Stimulated activated CD4-positive, alpha-beta T cell treated with anti-CD3 and anti-CD28 coated beads, TNF-alpha, amount 100 ng/mL, for 1 hour (primary cell): ENCODE measurements at places on chromosomes 3 and 15.

DNA sequence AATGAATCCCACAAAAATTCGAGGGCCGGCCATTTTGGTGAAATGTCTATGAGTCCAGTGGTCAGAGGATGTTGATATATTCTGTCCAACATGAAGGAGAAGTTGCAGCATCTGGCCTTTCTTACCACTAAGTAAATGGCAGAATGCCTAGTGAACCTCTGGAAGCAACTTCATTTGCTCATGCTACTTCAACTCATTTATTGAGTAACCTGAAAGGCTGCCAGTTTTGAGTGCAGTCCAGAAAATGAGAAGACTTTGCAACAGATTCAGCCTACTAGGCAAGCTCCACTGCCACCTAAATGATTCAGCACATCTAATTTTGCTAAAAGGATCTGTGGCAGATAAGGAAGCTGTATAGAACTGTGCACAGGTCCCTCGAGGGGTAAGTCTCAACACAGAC is 265.0 kb downstream of the OPA1 start:
- no peak for DNase-seq

DNA sequence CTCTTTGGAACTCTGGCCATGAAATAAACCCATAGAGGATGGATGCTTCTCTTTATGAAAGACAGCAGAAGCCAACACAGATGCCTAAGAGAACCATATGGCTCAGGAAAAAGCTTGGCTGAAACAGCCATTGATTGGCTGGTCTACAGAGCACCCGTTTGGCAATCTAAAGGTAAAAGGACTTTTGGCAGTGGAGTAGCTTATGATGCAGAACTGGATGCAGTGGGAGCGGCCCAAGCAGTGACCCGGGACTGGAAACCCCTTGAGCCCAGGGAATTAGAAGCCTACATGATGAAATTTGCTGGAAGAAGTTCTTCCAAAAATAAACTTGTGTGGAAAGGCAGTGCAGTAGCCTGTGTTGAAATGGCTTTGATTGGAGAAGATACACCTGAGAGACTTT is 360.2 kb downstream of the NR2F2 start:
- DNase-seq, result no peak

DNA sequence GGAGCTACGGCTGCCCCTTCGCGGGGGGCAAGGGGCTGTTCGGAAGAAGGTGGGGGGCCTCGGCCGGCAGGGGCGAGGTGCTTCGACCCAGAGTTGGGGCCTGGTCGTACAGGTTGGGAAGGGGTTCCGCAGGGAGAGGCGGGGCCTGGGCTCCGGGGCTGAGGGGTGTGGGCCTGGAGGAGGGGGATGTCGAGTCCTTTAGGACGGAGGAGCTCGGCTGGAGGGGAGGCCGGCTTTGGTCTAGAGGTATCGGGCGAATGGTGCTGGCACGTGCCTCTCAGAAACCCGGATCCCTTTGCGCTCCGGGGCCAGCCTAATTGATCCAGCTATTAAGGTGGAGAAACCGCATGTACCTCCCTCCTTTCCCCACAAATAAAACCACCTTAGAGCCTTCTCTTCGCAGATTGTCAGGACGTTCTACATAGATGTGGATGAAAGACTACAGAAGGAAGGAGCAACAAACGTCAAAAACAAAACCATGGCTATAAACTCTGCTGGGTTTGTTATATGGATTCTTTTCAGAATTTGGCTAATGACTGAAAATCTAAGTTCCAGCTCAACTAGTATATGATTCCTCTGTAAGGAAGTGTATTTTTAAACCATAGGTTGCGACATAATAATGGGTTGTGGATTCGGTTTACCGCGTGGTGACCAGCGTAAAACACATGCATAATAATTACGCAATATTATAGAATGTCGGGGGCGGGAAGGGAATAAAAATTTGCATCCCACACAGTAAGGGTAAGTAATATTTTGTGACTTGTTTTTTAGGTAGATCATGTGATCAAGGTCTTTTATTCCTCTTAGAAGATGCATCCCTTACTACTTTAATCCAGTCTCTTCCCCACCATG is 644 bp upstream of the NGLY1 start:
- no peak for DNase-seq

DNA sequence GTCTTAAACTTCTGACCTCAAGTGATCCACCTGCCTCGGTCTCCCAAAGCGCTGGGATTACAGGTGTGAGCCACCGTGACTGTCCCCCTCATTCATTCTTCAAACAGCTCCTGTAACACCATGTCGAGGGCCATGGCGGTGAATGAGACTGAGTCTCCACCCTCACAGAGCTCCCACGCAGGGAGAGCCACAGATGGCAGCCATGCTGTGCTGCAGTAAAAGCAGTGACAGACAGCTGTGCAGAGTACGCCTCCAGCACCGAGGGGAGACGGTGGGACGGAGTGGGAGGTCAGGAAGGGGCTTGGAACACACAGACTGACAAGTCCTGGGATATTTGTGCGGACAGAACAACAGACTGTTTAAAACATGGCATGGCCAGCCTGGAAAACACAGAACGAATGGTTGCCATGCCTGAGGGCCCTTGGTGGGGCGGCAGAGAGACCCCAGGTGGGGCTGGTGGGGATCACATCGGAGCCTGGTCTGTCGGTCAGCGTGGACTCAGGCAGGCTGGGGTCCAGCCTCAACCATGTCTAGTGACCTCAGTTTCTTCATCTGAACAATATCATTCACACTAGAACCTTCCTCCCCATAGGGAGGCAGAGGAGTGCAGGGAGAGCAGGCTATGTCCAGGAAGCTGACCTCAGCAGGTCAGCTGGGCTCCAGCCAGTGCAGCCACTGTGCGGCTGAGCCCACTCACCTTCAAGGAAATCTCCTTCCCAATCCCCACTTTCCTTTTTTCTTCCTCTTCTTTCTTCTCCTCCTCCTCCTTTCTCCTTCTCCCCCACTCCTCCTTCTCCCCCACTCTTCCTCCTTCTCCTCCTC is 20.6 kb upstream of the LCTL start:
- DNase-seq, result no peak

- DNase-seq, result no peak
Measured at GRCh38 chr3:154971341-154971740, 108.8 kb upstream of the MME start.

DNA sequence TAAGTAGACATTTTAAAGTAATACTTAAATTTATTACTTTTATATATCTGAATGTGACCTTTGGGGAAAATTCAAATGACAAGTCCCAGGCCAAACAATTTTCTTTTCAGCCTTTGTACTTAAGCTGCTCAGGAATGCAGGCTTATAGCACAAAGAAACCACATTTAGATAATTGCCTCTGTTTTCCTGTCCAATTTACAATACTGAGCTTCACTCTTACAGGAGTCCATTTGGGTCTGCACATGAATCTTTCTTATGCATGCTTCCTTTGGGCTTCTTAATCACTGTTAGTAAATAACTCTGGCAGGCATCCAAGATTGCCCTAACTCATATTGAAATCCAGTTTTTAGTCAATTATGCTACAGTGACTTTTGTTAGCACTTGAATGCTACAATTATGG is 459.4 kb upstream of the TGFBR2 start:
- DNase-seq, result no peak

DNA sequence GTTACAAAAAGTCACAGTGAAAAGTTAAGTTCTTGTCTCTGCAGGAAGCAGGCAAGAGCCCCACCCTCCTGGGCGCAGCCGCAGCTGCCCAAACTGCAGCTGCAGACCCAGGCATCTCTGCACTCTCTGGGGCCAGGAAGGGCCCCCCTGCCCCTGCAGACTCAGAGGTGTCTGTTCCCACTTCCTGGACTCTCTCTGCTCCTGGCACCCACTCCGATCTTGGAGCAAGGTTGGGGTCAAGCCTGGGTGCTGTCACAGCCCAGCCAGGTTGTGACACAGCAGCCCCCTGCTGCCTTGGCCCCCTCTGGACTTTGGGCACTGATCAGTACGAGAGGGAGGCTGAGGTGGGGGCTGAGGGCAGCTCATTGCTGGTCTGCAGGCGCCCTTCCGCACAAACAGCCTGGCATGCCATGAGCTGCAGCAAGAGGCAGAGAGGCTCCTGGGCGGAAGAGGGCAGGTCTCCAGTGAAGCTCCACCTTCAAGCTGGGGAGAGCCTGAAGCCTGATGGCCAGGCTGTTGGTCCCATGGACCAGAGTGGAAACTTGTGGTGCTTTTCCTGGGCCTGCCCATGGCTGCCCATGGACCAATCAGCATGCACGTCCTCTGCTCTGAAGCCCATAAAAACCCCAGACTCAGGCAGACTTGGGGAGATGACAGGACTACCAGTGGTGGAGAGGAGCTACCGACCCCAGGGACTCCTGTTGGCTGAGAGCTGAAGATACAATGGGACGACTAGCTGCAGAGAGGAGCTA is 42.9 kb upstream of the LRRFIP2 start:
- no peak for DNase-seq
